Thymus (tissue), 14 donors: ENCODE measurements at places on chromosomes 4 and X. TPM values are rescaled to one million over a fixed set of nuclear protein-coding genes. Genes with fewer than 3 reads are reported as not detected.

The MAGEC2 gene
- not detected for total RNA-seq

The COX7B2 gene
- total RNA-seq = not detected

The SRPX2 gene
- total RNA-seq = 1.6 TPM

The RHOXF2B gene
- 0.05 TPM for total RNA-seq

The ASB11 gene
- total RNA-seq = 0.05 TPM

The ADH1B gene
- 0.76 TPM for total RNA-seq

The NALF2 gene
- under 0.01 TPM for total RNA-seq

The AKAP4 gene
- total RNA-seq = not detected

The PRDM8 gene
- 1.3 TPM for total RNA-seq

The PCYT1B gene
- 0.38 TPM for total RNA-seq

The WDFY3 gene
- total RNA-seq = 8.3 TPM

The RPGR gene
- total RNA-seq = 6.9 TPM

The SYN1 gene
- 0.52 TPM for total RNA-seq
